ENCODE measurements at places on chromosomes 5 and 9.

DNA sequence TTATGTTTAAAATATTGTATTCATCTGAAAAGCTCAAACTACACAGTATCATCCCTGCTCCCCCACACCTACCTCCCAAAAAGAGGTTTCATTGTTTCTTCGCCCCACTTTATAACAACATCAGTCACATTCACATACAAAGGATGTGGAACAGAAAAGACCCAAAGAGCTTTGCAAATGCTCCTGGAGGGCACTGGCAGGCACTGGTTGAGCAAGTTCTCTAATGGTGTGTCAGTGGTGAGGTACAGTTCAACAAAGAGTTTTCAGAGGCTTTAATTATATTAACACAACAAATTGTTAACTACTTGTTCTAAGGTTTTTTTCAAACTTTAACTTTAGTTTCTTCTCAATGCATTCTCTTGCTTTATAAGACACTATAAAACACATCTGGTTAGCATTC is 54.1 kb upstream of the ECM2 start:
- no peaks in the 10 kb centered on the region for H3K27me3 ChIP-seq
- H3K27ac ChIP-seq, result no peak overlapping the region
- no peaks in the 10 kb centered on the region for H3K36me3 ChIP-seq
- H3K4me3 ChIP-seq, result no peak overlapping the region
- DNase-seq, result no peak
- peaks cover 5% of the 10 kb centered on the region for H3K4me1 ChIP-seq

- no peak overlapping the region for H3K27ac ChIP-seq
- no peaks in the 10 kb centered on the region for H3K27me3 ChIP-seq
- no peaks in the 10 kb centered on the region for H3K4me1 ChIP-seq
- H3K4me3 ChIP-seq, result no peak overlapping the region
Measured at GRCh38 chr5:156971415-156971814, 8.4 kb upstream of the TIMD4 start.

GRCh38 chr5:94945656-94946055 is 327.2 kb downstream of the SLF1 start:
- DNase-seq, result no peak
- no peaks in the 10 kb centered on the region for H3K27me3 ChIP-seq
- H3K4me3 ChIP-seq, result no peak overlapping the region
- no peaks in the 10 kb centered on the region for H3K36me3 ChIP-seq
- no peaks in the 10 kb centered on the region for H3K4me1 ChIP-seq
- no peak overlapping the region for H3K27ac ChIP-seq

GRCh38 chr5:181265092-181265671 is 4.2 kb upstream of the TRIM52 start:
- H3K27ac ChIP-seq, result no peak overlapping the region
- peaks cover 9% of the 10 kb centered on the region for H3K36me3 ChIP-seq

GRCh38 chr9:136539427-136540421 is 6.1 kb downstream of the NOTCH1 start:
- peaks cover 4% of the 10 kb centered on the region for H3K36me3 ChIP-seq
- DNase-seq, result no peak
- peak overlapping the region; percentile 20 for H3K4me3 ChIP-seq
- H3K27me3 ChIP-seq, result no peaks in the 10 kb centered on the region
- peak overlapping the region; percentile 93 for H3K27ac ChIP-seq
- H3K4me1 ChIP-seq, result no peaks in the 10 kb centered on the region

GRCh38 chr9:14690948-14691730 is 2.1 kb downstream of the ZDHHC21 start:
- no peak overlapping the region for H3K4me3 ChIP-seq
- no peaks in the 10 kb centered on the region for H3K4me1 ChIP-seq

GRCh38 chr5:75734913-75735789 is 17.9 kb upstream of the POC5 start:
- no peak overlapping the region for H3K27ac ChIP-seq
- H3K4me1 ChIP-seq, result no peaks in the 10 kb centered on the region
- peak; percentile 62 for DNase-seq
- no peaks in the 10 kb centered on the region for H3K36me3 ChIP-seq

DNA sequence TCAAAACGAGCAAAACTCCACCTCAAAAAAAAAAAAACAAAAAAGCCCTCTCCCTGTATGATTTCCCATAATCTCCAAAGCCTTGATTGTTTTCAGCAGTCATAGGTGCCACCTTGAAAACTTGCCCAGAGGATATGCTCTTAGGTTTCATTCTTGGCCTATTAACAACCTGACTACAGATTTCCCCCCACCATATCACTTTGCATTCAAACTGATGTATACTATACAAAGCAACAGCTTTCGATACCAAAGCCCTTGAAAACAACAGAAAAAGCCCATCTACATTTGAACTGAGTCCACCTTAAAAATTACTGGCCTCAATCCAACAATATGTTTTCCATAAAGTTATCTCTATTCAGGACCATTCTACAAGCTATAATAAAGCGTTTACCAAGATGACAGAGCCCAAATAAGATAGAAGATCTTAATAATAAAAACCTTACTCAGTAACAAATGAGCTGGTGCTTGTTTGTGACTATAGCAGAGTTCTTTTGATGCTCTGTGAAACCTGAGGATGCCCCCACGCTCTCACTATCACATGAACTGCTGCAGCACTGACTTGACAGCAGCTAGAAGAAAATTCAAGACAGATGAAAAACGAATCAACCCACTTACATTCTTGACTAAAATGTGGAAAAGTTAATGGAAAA is 44.4 kb downstream of the FNBP1 start:
- no peaks in the 10 kb centered on the region for H3K27me3 ChIP-seq
- no peak overlapping the region for H3K4me3 ChIP-seq
- no peak overlapping the region for H3K27ac ChIP-seq
- DNase-seq, result peak; percentile 58
- no peaks in the 10 kb centered on the region for H3K36me3 ChIP-seq
- no peaks in the 10 kb centered on the region for H3K4me1 ChIP-seq

GRCh38 chr9:96581786-96582185 is 37.9 kb downstream of the CDC14B start:
- H3K36me3 ChIP-seq, result no peaks in the 10 kb centered on the region
- H3K27me3 ChIP-seq, result no peaks in the 10 kb centered on the region
- H3K4me1 ChIP-seq, result no peaks in the 10 kb centered on the region

- no peak for DNase-seq
- H3K4me1 ChIP-seq, result peaks cover 2% of the 10 kb centered on the region
- no peaks in the 10 kb centered on the region for H3K36me3 ChIP-seq
- H3K27ac ChIP-seq, result no peak overlapping the region
Measured at GRCh38 chr5:173669483-173669882, 53.0 kb upstream of the BOD1 start.

DNA sequence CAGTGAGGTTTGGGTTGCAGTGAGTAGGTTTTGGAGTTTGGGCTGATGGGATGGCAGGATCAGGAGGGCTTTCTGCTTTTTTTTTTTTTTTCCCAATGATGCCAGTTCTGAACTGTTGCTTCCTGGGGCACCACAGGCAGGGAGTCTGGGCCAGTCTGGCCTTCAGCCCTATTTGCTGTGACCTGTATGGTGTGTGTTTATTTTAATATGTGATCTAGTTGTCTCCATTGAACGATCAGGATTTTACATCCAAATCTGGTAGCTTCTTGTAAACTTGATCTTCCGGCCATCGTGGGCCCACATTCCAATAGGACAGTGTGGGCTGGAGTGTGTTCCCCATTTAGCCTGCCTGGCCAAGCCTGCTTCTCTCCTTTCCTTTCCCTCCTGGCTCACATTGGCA is 25.8 kb upstream of the DAB2IP start:
- DNase-seq, result no peak
- peaks cover 18% of the 10 kb centered on the region for H3K4me1 ChIP-seq
- H3K36me3 ChIP-seq, result no peaks in the 10 kb centered on the region
- H3K27ac ChIP-seq, result peak overlapping the region; percentile 22
- no peak overlapping the region for H3K4me3 ChIP-seq

GRCh38 chr5:91132550-91132949 is 250.6 kb downstream of the ARRDC3 start:
- no peaks in the 10 kb centered on the region for H3K36me3 ChIP-seq
- DNase-seq, result no peak
- H3K4me1 ChIP-seq, result no peaks in the 10 kb centered on the region
- no peaks in the 10 kb centered on the region for H3K27me3 ChIP-seq

DNA sequence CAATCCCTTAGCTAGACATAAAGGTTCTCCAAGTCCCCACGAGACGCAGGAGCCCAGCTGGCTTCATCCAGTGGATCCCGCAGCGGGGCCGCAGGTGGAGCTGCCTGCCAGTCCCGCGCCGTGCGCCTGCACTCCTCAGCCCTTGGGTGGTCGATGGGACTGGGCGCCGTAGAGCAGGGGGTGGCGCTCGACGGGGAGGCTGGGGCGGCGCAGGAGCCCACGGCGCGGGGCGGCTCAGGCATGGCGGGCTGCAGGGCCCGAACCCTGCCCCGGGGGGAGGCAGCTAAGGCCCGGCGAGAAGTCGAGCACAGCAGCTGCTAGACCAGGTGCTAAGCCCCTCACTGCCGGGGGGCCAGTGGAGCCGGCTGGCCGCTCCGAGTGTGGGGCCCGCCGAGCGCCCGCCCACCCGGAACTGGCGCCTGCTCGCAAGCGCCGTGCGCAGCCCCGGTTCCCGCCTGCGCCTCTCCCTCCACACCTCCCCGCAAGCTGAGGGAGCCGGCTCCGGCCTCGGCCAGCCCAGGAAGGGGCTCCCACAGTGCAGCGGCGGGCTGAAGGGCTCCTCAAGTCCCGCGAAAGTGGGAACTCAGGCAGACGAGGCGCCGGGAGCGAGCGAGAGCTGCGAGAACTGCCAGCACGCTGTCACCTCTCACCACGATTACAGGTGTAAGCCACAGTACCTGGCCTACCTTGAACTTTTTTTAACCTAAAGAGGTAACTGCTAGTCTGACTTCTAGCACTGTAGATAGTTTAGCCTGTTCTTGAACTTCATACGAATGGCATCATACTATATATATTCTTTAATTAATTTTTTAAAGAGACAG is 35.5 kb downstream of the PTGS1 start:
- no peak overlapping the region for H3K27ac ChIP-seq
- H3K27me3 ChIP-seq, result no peaks in the 10 kb centered on the region
- DNase-seq, result no peak
- no peaks in the 10 kb centered on the region for H3K36me3 ChIP-seq
- H3K4me3 ChIP-seq, result no peak overlapping the region

- no peaks in the 10 kb centered on the region for H3K36me3 ChIP-seq
- no peak overlapping the region for H3K4me3 ChIP-seq
- H3K27ac ChIP-seq, result no peak overlapping the region
Measured at GRCh38 chr9:92739346-92739970, 25.2 kb downstream of the BICD2 start.

GRCh38 chr5:132214491-132214890 is 13.2 kb downstream of the P4HA2 start:
- H3K4me3 ChIP-seq, result no peak overlapping the region
- H3K4me1 ChIP-seq, result no peaks in the 10 kb centered on the region
- DNase-seq, result no peak
- H3K27me3 ChIP-seq, result no peaks in the 10 kb centered on the region
- no peaks in the 10 kb centered on the region for H3K36me3 ChIP-seq

DNA sequence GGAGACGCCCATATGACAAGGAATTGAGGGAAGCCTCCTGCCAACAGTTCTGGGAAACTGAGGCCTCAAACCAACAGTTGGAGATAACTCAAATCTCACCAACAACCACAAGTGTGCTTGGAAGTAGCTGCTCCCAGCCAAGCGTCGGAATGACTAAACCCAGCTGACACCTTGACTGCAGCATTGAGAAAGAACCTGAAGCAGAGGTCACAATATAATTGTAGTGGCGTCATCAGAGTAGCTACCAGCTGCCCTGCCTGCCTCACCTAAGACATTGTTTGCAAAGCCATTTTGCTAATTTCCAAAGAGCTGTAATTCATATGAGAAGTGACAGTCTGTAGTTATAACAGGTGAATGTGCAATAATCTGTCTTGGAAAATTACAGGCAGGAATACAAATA is 40.8 kb upstream of the ANKRD31 start:
- no peaks in the 10 kb centered on the region for H3K36me3 ChIP-seq
- no peak overlapping the region for H3K4me3 ChIP-seq
- no peaks in the 10 kb centered on the region for H3K27me3 ChIP-seq
- no peaks in the 10 kb centered on the region for H3K4me1 ChIP-seq

- H3K36me3 ChIP-seq, result no peaks in the 10 kb centered on the region
- peaks cover 18% of the 10 kb centered on the region for H3K27me3 ChIP-seq
- DNase-seq, result peak; percentile 58
- H3K4me3 ChIP-seq, result no peak overlapping the region
- H3K27ac ChIP-seq, result no peak overlapping the region
Measured at GRCh38 chr9:135075234-135076142, 12.0 kb upstream of the OLFM1 start.

DNA sequence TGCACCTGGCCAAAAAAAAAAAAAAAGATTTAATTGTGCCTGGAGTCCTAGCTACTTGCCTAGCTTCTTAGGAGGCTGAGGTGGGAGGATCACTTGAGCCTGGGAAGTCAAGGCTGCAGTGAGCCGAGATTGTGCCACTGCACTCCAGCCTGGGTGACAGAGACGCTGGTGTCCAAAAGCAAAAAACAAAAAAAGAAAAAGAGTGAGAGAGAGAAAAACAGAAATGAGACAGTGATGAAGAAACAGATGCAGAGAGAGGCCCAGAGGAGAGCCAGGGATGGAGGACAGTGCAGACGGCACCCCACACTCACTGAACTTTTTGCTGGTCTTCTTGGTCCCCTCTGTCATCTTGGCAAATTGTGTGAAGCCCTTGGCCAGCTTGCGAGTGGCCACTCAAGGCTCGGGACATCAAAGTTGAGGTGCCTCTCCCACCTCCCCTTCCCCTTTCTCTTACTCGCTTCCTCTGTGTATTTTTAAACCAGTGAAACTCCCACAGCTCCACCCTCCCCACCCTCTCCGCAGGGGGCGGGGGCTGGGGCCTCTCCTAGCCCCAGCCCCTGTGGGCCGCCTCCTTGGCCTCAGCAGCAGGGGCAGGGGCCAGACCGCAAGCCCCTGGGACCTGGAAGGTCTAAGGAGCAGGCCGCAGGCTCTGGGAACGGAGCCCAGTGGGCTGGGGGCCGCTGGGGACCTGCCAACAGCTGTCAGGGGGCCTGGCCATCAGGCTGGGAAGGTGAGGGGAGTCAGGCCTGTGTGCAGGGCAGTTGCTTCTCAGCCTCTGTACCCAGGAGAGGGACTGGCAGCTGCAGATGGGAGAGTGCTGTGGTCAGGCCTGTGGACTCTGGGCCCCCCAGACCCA is at the start of gene SH2D3C:
Gene SH2D3C, minus strand, starts transcription at position 387 of the 856 bp plus-strand sequence. Its CDS starts 39 bp downstream, at position 348.
- no peak within 1 kb of the TSS for H3K4me3 ChIP-seq
- H3K27ac ChIP-seq, result peak within 1 kb of the TSS; percentile 55
- H3K36me3 ChIP-seq, result no peaks in the 10 kb centered on the region
- H3K27me3 ChIP-seq, result no peaks in the 10 kb centered on the region

- DNase-seq, result no peak
- H3K36me3 ChIP-seq, result no peaks in the 10 kb centered on the region
- no peak overlapping the region for H3K27ac ChIP-seq
Measured at GRCh38 chr5:54446379-54446732, 9.1 kb upstream of the HSPB3 start.

DNA sequence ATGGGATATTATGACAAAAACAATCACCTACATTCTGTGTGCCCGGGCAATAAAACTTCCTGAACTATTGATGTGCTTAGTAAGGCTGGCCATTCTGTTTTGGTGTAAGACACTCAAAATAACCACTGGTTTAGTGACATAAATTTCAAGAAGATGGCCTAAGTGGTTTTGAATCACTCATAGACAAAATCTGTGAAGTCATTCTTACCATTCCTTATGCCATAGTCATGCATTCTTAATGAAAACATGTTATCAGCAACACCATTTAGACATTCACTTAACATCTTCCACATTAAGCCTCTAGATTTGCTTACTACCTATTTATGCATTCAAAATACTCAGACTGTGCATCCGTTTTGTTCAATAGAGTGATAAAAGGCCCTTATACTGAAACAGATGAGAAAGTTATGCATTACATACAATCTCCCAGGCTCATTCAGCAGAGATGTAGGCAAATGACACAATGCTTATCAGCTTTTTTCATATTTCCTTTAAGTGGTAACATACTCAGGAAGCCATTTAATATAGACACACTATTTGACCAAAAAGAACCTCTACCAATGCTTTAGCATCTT is 848.8 kb upstream of the DMAC1 start:
- H3K27ac ChIP-seq, result no peak overlapping the region
- H3K27me3 ChIP-seq, result no peaks in the 10 kb centered on the region
- H3K36me3 ChIP-seq, result no peaks in the 10 kb centered on the region
- no peak for DNase-seq
